ENCODE measurements at places on chromosomes 6 and 20. TPM values are rescaled to one million over a fixed set of nuclear protein-coding genes. Genes with fewer than 3 reads are reported as not detected.

SLC16A10 gene
- total RNA-seq: 11.5 TPM

- peaks cover 58% of the 10 kb centered on the region for H3K36me3 ChIP-seq
- no peaks in the 10 kb centered on the region for H3K27me3 ChIP-seq
- DNase-seq: no peak
- H3K4me3 ChIP-seq: no peak overlapping the region
- H3K4me1 ChIP-seq: peaks cover 36% of the 10 kb centered on the region
- H3K27ac ChIP-seq: no peak overlapping the region
These were observed 28.8 kb upstream of the HINT3 start for GRCh38 chr6:125927761-125928160.

DNA sequence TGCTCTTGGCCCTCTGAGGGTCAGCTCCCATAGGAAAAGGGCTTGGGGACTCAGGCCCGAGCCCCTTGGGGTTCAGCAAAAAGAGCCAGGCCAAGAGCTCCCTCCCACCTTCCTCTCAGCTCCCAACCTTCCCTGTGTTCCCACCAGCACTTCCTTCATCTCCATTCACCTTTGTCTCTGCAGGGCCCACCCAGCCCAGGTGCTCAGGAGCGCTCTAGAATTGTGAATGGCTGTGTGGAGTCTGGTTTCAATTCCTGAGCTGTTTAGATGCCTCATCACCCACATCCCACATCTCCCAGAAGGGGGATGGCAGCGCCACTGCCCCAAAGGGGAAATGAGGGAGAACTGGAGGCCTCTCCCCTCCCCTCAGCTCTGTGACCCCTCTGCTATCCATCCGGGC is 7.7 kb downstream of the GRM4 start:
- peaks cover 3% of the 10 kb centered on the region for H3K4me1 ChIP-seq
- H3K36me3 ChIP-seq: no peaks in the 10 kb centered on the region
- no peak for DNase-seq

DNA sequence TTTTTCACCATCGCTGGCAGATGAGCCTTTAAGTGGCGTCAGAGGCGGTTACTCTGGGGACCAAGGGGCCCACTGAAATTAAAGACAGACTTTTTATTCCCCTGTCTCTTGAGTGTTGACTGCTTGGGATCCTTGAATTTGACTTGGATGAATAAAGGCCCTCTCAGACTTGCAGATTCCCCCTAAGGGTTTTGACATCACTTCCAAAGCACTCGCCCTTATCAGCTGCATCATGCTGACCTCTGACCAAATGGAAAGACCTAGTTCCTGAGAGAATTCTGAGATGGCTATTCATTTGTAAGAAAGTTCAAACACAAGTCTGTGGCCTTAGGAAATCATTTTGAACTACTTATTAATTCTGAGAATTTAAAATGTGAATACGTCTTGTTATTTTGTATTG is 13.5 kb upstream of the MOXD1 start:
- no peaks in the 10 kb centered on the region for H3K36me3 ChIP-seq
- H3K27me3 ChIP-seq: peaks cover 19% of the 10 kb centered on the region
- H3K4me3 ChIP-seq: no peak overlapping the region
- no peak for DNase-seq
- H3K27ac ChIP-seq: no peak overlapping the region

DNA sequence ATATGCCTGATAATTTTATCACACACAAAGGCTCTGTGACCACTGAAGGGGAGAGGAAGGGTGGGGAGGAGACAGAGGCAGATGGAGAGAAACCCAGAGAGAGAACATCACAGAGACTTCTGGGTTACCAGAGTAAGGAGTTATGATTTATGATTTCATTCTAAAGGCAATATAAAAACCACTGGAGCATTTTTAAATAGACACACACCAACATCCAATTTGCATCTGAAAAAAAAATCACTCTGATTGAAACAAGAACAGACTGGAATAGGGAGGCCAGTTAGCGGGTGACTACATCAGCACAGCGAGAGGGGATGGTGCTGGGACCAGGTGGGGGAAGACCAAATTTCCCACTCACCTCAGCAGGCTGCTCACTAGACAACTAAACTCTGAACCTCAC is 104.8 kb downstream of the AGPAT4 start:
- no peak for DNase-seq
- H3K27me3 ChIP-seq: no peaks in the 10 kb centered on the region
- H3K27ac ChIP-seq: no peak overlapping the region
- no peak overlapping the region for H3K4me3 ChIP-seq
- H3K4me1 ChIP-seq: no peaks in the 10 kb centered on the region

GRCh38 chr6:49519660-49520059 is 19.9 kb downstream of the GLYATL3 start:
- no peak overlapping the region for H3K27ac ChIP-seq
- no peaks in the 10 kb centered on the region for H3K36me3 ChIP-seq
- no peaks in the 10 kb centered on the region for H3K4me1 ChIP-seq
- peaks cover 5% of the 10 kb centered on the region for H3K27me3 ChIP-seq
- H3K4me3 ChIP-seq: no peak overlapping the region

DNA sequence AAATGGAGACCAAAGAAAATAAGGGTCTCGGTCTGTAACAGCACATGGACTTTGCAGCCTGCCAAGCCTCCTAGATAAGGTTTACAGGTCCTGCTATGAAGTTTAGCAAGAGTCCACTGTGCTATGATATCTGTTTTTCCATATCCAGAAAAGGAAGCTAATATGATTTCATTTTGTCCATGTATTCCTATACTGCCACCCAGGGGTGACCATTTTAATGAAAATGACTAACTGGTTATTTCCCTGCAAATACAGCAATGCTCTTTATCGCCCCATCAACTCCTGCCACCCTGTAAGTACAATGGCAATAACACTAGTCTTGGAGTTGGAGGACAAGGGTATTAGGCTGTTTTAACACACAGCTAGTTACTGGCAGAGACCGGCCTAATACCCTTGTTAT is 115.2 kb upstream of the GLP1R start:
- H3K27ac ChIP-seq: no peak overlapping the region
- DNase-seq: no peak

DNA sequence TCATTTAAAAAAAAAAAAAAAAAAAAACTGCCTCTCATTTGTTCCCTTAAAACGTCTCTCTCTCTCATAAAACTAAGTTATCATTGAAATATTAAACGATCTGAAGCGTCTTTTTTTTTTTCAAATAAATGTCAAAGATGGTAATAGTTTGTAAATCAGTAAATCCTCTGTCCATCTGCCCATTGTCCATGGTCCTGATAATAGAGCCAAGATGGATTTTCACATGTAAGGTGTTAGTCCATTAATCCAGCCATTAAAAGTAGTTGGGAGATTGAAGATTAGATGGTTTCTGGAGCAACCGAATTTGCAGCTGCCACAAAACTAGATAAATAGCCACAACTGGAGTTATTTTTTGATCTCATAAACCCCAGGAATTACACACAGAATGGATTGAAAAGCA is 145.8 kb upstream of the SNX9 start:
- no peak overlapping the region for H3K27ac ChIP-seq
- H3K36me3 ChIP-seq: no peaks in the 10 kb centered on the region
- no peaks in the 10 kb centered on the region for H3K27me3 ChIP-seq
- no peak for DNase-seq
- H3K4me3 ChIP-seq: no peak overlapping the region
- no peaks in the 10 kb centered on the region for H3K4me1 ChIP-seq

DNA sequence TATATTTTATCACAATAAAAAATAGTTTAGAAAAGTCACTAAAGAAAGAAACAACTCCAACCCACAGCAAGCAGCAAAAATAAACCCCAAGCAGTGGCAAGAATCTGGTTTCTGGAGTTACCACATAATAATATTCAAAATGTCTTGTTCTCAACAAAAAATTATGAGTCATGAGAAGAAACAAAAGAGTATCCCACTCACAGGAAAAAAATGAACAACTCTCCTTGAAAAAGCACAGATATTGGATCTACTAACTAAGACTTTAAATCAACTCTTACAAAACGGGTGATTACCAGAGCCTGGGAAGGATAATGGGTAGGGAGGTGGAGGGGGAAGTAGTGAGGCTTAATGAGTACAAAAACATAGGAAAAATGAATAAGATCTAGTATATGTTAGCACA is 425.6 kb downstream of the PLCB1 start:
- H3K36me3 ChIP-seq: no peaks in the 10 kb centered on the region
- no peak overlapping the region for H3K4me3 ChIP-seq
- H3K27ac ChIP-seq: no peak overlapping the region
- no peaks in the 10 kb centered on the region for H3K4me1 ChIP-seq
- no peak for DNase-seq

- peaks cover 7% of the 10 kb centered on the region for H3K27me3 ChIP-seq
- H3K4me3 ChIP-seq: no peak overlapping the region
- DNase-seq: no peak
- no peaks in the 10 kb centered on the region for H3K4me1 ChIP-seq
- H3K36me3 ChIP-seq: peaks cover 2% of the 10 kb centered on the region
These were observed 155.8 kb upstream of the AFDN start for GRCh38 chr6:167670938-167671338.

GRCh38 chr6:50905297-50905696 is 86.6 kb downstream of the TFAP2B start:
- DNase-seq: no peak
- H3K4me1 ChIP-seq: no peaks in the 10 kb centered on the region
- no peak overlapping the region for H3K27ac ChIP-seq

GRCh38 chr6:103554911-103555310 is 1304.8 kb downstream of the HACE1 start:
- H3K36me3 ChIP-seq: no peaks in the 10 kb centered on the region
- no peak for DNase-seq
- no peaks in the 10 kb centered on the region for H3K27me3 ChIP-seq
- H3K27ac ChIP-seq: no peak overlapping the region
- H3K4me3 ChIP-seq: no peak overlapping the region

GRCh38 chr6:18501663-18502013 is 114.5 kb downstream of the RNF144B start:
- H3K36me3 ChIP-seq: no peaks in the 10 kb centered on the region
- H3K27me3 ChIP-seq: peaks cover 3% of the 10 kb centered on the region
- H3K4me1 ChIP-seq: peaks cover 2% of the 10 kb centered on the region
- DNase-seq: peak; percentile 24
- H3K4me3 ChIP-seq: no peak overlapping the region

DNA sequence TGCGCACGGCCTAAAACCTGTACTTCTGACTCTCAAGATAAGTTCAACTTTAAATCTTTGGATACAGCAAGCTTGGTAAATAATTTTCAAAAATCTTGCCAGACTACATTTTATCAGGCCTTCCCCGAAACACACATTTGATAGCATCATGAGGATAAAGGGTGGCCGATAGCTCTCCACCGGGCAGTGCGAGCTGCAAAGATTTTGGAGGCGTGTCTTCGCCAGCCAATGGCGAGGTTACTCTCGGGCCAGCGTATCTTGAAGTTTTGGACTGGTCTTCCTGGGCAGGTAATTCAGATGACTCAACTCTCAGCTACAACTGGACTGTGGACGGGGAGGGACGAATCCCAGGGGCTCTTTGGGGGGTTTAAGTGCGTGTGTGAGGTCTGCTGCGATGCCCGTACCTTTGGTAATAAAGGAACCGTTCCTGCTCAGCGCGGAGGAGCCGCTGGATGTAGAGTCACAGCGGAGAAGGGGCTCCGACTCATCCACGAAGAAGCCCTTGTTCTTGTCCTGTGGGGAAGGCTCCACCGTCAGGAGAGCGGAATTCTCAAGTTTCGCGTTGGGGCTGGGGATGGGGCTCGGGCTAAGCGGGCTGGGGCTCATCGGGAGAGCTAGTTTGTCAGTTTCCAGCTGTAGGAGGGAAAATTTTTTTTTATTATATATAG is 75.3 kb downstream of the TNFRSF21 start:
- no peaks in the 10 kb centered on the region for H3K27me3 ChIP-seq
- DNase-seq: no peak
- H3K36me3 ChIP-seq: no peaks in the 10 kb centered on the region
- H3K27ac ChIP-seq: no peak overlapping the region
- H3K4me3 ChIP-seq: no peak overlapping the region

DNA sequence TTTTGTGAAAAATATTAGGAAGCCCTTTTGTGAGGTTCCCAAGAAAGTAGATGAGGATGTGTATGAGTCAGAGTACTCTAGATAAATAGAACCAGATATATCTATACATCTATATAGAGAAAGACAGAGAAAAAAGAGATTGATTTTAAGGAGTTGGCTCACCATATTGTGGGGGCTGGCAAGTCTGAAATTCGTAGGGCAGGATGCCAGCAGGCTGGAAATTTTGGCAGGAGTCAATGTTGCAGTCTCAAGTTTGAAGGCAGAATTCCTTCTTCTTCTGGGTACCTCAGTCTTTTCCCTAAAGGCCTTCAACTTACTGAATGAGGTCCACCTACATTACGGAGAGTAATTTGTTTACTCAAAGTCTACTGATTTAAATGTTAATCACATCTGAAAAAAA is 65.3 kb upstream of the SAMD3 start:
- H3K4me1 ChIP-seq: no peaks in the 10 kb centered on the region
- no peak overlapping the region for H3K4me3 ChIP-seq
- DNase-seq: no peak
- H3K27me3 ChIP-seq: no peaks in the 10 kb centered on the region
- H3K36me3 ChIP-seq: no peaks in the 10 kb centered on the region

GRCh38 chr6:130708338-130708737 is 118.9 kb upstream of the SMLR1 start:
- no peak for DNase-seq
- no peaks in the 10 kb centered on the region for H3K27me3 ChIP-seq
- no peak overlapping the region for H3K27ac ChIP-seq
- H3K4me1 ChIP-seq: peaks cover 9% of the 10 kb centered on the region
- no peak overlapping the region for H3K4me3 ChIP-seq

- H3K4me3 ChIP-seq: no peak overlapping the region
- H3K27ac ChIP-seq: no peak overlapping the region
- H3K4me1 ChIP-seq: no peaks in the 10 kb centered on the region
- no peak for DNase-seq
These were observed 57.6 kb upstream of the MAN1A1 start for GRCh38 chr6:119407156-119407555.

DNA sequence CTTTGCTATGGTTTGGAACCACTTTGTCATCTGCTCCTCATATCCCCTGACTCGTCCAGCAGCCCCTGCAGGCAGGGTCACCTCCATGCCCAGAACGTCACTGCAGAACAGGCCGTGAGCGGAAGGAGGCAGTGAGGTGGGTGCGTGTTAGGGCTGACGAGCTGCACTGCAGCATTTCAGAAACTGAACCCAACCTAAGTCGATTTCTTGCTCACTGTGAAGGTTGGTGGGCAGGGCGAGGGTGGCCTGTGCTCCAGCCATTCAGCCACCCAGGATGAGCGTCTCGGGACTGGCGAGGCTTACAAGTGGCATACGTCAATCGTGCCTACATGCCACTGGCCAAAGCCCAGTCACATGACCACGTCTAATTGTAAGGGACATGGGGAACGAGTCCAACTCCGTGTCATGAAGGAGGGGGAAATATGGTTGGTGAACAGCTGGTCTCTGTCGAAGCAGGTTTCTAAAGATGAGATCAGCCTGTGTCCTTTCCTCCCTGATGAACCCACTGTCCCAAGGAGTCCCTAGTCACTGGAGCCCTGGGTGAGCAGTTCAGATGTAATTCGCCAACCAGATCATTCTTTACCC is 289.1 kb downstream of the TAF4 start:
- no peak for DNase-seq
- H3K36me3 ChIP-seq: no peaks in the 10 kb centered on the region
- no peak overlapping the region for H3K27ac ChIP-seq
- no peak overlapping the region for H3K4me3 ChIP-seq

- H3K27me3 ChIP-seq: peaks cover 56% of the 10 kb centered on the region
- H3K36me3 ChIP-seq: no peaks in the 10 kb centered on the region
- DNase-seq: no peak
These were observed 2.1 kb downstream of the B3GAT2 start for GRCh38 chr6:70954750-70955149.

- no peak overlapping the region for H3K4me3 ChIP-seq
- H3K36me3 ChIP-seq: peaks cover 9% of the 10 kb centered on the region
- no peak overlapping the region for H3K27ac ChIP-seq
- no peaks in the 10 kb centered on the region for H3K4me1 ChIP-seq
These were observed 14.1 kb upstream of the MAK start for GRCh38 chr6:10852361-10852960.

All from activated CD8-positive, alpha-beta T cell treated with anti-CD3 and anti-CD28 coated beads for 36 hours (primary cell).